ENCODE measurements at places on chromosomes 4 and X.

DNA sequence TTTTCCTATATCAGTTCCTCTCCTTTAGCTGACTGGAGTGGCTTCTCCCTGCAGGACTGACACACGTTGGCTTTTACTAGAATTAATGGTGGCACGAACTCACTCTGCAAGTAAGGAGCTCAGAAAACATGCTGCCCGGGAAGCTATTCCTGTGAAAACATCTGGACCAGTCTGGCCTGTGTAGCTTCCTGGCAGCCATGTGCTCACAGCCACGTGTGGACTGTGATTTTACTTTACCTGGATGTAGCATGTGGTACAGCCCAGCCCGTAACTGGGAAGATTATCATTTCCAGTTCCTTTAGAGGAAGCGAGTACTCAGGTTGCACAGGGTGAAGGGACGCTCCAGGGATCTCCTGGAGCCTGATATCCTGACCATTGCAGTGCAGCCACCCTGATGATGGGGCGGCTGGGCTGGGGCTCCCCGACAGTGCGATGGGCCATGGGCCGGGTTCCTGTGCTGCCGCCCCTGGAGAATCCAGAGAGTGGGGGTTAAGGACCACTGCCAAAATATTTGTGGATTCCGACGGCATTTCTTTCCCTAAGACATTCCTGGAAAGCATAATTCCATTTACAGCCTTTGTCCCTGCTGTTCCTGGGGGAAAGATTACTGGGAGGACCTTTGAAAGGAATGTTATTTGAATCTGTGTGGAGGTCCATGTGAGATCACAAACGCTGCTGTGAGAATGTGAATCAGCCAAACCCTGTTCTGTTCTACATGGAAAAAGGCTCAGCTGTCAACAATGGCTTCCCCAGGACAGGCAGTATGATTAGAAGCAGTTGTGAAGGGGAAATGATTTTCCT is 35.0 kb downstream of the PROM1 start:
- DNase-seq: no peak

GRCh38 chr4:136939781-136940180 is 592.5 kb downstream of the PCDH18 start:
- no peak for DNase-seq

DNA sequence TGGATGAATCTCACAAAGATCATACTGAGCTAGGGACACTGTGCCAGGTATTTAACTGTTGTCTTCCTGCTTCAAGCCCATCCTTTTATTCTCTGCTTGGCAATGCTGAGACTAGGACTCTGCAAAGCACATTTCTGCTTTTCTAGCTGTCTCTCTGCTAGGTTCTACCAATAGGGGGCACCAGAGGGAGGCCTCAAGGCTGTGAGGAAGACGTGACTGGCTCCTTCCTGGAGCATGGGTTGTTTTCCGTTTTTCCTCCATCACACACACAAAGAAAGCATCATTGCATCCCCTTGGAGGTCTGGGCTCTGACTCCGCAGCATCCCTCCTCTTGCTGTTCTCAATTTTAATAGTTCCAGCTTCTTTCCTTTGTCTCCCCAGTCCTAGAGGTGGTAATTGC is 10.9 kb upstream of the DCTD start:
- DNase-seq: no peak

- no peak for DNase-seq
Observed at GRCh38 chrX:70175338-70175737, 1.9 kb upstream of the DGAT2L6 start.

DNA sequence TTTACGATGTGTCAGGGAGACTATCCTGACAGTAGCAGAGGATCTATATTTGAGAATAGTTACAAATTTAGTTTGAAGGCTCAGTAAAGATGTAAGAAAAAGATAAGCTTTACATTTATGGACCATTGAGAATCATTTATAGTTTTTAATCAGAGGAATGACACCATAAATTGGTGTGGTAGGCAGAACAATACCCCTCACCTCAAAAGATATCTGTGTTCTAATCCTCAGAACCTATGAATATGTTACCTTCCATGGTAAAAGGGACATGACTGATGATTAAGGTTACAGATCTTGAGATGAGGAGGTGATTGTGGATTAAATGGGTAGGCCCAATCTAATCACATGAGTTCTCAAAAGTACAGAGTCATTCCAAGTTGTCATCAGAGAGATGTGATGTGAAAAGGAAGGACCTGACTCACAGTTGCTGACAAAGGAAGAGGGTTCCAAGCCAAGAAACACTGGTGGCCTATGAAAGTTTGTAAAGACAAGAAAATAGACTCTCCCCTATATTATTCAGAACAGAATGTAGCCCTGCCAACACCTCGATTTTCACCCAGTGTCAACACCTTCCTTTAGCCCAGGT is 27.0 kb downstream of the EREG start:
- DNase-seq: no peak

GRCh38 chr4:168679819-168680218 is 183.0 kb downstream of the PALLD start:
- no peak for DNase-seq

DNA sequence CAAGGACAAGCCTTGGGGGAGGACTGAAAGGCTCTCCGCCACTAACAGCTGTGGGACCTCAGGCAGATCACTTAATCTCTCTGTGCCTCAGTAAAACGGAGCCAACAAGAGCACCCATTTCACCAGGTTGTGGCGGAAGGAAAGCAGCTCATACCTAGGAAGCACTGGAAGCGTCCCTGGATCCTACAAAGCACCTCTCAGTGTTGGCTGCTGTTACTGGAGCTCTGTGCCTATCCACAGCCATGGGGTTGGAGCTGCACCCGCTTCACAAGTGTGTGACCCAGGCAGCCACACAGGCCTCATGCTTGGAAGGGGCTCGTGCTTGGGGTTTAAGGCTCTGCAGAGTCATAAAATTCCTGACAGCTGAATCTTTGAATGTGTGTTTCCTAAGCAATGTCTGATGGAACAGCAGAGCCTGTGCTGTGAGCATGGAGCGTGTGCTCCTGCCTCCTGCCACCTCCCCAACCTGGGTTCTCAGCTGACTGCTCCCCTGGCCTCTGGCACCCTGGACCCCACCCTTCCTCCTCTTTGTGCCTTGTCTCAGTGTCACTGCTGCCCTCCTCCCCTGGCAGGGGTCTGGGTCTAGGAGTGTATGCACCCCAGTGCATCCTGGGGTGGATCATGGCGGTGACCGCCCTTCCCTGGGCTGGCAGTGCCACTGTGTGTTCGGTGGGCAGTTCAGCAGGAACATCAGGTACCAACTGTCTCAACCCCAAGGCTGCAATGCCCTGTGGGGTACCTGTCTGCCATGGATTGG is 14.4 kb upstream of the MAN2B2 start:
- no peak for DNase-seq

GRCh38 chr4:95105983-95106382 is 348.2 kb downstream of the BMPR1B start:
- no peak for DNase-seq

GRCh38 chr4:177047070-177047850 is 254.5 kb upstream of the VEGFC start:
- peak; percentile 17 for DNase-seq

GRCh38 chr4:147828331-147828905 is 96.5 kb downstream of the ARHGAP10 start:
- DNase-seq: no peak

All from activated T-helper 9 cell treated with anti-CD3 and anti-CD28 coated beads, Interleukin-2, amount 50 U/mL, for 16 hours (primary cell).